Sciatic nerve (tissue), 2 donors: ENCODE measurements at places on chromosomes 7 and 10. TPM values are rescaled to one million over a fixed set of nuclear protein-coding genes. Genes with fewer than 3 reads are reported as not detected.

Gene C10orf67
- total RNA-seq: 1.2 TPM

Gene GPR146
- 50.5 TPM for total RNA-seq

Gene ATE1
- total RNA-seq: 38.5 TPM

Gene SCIN
- 9.8 TPM for total RNA-seq

Gene CCNY
- total RNA-seq: 65.3 TPM

Gene OR13A1
- total RNA-seq: not detected

Gene DDC
- total RNA-seq: not detected

Gene ENO4
- 1.2 TPM for total RNA-seq
